ENCODE measurements at places on chromosomes 11 and 22.

DNA sequence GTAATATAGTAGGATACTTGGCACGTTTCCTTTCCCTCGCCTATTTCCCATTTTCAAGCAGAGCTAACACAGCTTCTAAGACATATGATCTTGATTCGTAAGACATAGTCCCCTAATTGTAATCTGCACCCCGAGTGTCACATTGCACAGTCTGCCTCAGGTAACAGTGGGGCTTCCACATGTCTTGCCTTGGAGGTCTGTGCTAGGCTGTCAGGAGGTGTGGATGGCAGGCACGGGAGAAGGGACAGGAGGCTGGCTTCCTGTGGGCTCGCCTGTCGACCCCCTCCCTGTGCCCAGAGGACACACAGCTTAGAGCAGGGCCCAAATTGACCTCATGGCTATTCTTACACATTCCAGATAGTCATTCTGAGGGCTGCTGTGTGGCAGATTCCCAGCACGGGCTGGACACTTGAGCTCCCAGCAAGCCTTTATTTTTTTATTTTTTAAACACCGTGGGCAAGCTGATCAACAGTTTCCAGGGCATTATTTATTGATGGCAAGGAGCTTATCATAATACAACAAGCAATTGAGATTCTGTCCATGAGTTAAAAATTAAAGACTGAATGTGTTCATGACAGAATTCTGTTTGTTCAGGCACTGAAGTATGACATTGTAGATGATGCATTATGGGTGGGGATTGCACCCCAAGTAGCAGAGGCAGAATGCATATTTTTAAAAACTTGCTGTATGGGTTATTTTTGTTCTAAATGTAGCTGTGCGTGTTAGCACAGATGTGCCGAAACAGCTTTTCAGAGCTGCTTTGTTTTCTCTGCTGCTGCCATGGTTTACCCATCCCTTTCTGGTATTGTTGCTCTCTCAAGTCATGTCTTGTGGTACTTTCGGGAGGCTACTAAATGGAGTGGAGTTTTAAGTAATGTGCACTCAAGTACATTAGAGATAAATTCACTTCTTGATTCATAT lies 113.0 kb downstream of the ATXN10 start:
- no peak for DNase-seq

- DNase-seq = no peak
Measured at GRCh38 chr11:64793271-64794160, 9.5 kb downstream of the MAP4K2 start.

GRCh38 chr11:57336111-57336666 lies 497 bp upstream of the SSRP1 start:
- DNase-seq = no peak

GRCh38 chr11:129374081-129374992 lies 1.3 kb upstream of the BARX2 start:
- DNase-seq = no peak

- DNase-seq = no peak
Measured at GRCh38 chr11:72896431-72896830, 82.2 kb downstream of the ATG16L2 start.

DNA sequence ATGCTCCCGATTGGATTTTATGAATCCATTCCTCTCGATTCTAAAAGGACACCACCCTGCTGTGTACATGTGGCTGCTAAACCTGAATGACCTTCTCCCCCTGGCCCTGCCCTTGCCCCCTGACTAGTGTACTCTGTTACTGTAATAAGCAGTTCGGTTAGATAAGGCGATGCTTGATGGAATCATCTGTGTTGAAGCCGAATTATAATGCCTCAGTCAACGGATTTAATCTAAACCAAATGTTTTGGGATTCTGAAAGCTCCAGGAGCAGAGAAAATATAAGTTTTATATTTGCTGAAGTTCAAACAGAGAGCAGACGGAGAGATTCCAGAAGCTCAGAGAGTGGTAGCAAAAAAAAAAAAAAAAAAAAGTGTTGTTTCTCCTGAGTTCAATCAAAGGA lies 275.4 kb upstream of the MPPED2 start:
- DNase-seq = no peak

DNA sequence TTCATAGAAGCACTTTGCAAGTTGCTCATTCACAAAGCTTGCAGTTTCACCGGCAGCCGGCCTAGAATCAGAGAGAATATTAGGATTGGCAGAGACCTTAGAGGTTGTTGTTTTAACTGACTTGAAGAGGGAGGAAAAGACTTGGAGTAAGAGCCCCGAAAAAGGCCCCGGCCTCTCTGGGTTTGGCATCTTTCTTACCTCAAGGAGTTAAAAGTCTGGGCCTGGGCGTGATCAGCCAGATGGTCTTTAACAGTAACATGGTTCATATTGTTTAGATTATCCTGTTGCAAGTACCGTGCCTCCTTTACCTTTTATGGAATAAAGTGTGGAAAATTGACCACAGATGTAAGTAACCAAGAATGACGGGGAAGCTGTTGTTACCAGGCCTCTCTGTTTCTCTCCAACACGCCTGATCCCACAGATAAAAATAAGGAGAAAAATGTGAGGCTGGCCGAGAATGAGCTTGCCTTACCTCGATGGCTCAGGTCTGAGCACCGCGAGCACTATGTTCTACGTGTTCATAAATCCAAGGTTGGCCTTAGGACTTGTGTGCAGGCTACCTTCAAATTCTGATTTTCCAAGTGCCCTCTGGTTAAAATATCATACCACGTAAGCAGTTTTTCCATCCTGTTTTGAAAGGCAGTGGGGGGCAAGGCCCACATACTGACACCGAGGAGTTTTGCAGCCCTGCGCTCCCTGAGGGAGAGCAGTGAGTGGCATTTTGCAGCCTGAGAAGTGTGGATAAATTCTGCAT lies 56.4 kb downstream of the PARVA start:
- DNase-seq = no peak

GRCh38 chr11:7353100-7353499 lies 101.4 kb downstream of the SYT9 start:
- no peak for DNase-seq

DNA sequence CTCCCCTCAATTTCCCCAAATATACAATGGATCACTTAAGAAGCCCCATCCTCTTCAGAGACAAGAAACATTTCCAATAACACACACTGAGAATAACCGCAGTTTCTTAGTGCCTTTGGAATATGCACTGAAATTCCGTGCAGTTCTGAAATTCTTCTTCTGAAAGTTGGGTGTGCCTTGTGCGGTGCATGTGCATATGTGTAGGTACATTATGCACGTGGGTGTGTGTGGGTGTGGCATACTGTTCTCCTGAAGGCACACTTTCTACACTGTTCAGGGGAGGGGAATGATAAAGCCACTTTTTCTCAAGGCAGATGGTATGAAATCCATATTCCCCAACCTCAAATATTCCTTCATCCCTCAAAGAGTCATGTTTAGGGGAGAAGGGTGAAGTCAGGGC lies 1.7 kb downstream of the EXPH5 start:
- no peak for DNase-seq

DNA sequence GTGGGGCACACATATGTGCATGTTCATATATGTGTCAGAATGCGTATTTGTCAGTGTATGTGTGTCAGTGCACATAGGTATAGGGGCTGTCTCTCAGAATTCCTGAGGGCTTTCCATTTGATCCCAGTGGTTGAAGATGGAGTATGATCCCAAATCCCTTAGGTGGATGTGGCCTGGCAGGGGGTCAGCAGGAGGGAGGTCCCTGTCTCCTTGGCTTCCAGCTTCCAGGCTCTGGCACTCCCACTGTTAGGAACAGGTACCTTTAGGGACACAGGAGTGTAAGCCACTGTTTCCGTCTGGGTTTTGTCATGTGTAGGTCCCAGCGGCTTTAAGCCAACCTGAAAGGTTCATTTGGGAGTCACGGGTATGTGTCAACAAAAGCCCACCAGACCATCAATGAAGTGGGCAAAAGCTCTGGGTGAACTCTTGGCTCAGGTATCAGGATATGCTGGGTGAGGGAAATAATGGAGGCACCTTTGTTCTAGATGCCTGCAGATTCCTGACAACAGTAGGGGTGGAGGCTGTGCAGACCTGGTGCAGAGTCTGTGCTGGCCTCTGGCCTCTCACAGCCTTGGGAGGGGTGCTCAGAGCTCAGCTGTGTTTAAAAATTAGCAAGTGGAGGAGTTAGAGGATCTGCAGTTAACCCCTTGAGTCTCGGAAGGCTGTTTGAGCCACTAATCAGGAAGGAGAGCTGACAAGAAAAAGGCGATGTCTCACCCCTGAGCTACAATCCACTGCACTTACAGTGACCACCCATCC lies 9.0 kb downstream of the KCNQ1OT1 start:
- DNase-seq = no peak

GRCh38 chr11:103486604-103487003 lies 377.4 kb downstream of the DYNC2H1 start:
- no peak for DNase-seq

- DNase-seq = no peak
Measured at GRCh38 chr11:16793511-16793910, 55.1 kb downstream of the C11orf58 start.

- no peak for DNase-seq
Measured at GRCh38 chr11:121318848-121319834, 26.6 kb downstream of the SC5D start.

DNA sequence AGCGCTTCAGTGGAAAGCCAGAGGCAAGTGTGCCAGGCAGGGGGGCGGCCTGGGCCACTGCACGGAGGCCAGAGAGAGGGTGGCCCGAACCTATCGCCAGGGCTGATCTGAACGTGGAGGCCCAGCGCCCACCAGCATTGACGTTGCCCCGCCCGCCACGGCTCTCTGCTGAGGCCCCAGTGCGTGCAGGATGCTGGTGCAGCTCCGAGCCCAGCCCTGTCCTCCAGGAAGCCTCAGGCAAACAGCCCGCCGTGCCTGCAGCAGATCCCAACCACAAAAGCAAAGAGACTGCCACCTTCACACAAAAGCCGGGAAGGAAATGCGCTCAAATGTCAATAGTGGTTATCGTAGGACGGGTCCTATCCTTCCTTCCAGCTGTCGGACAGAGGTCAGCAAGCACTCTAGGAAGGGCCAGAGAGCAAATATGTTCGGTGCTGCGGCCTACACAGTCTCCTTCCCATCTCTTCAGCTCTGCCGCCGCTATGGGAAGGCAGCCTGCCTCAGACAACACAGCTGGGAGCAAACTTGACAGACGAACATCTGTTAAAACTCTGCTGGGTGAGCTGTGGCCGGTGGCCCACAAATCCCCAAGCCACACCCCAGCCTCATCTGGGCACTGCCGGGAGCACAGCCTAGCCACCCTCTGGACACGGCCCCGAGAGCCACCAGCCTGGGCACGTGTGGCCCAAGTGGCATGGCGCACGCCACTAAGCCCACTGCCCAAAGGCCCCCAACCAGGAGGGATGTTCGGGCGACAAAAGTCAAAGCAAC lies 146.2 kb downstream of the CRYBB2 start:
- no peak for DNase-seq

- no peak for DNase-seq
Measured at GRCh38 chr22:39278040-39278439, 33.3 kb upstream of the PDGFB start.

DNA sequence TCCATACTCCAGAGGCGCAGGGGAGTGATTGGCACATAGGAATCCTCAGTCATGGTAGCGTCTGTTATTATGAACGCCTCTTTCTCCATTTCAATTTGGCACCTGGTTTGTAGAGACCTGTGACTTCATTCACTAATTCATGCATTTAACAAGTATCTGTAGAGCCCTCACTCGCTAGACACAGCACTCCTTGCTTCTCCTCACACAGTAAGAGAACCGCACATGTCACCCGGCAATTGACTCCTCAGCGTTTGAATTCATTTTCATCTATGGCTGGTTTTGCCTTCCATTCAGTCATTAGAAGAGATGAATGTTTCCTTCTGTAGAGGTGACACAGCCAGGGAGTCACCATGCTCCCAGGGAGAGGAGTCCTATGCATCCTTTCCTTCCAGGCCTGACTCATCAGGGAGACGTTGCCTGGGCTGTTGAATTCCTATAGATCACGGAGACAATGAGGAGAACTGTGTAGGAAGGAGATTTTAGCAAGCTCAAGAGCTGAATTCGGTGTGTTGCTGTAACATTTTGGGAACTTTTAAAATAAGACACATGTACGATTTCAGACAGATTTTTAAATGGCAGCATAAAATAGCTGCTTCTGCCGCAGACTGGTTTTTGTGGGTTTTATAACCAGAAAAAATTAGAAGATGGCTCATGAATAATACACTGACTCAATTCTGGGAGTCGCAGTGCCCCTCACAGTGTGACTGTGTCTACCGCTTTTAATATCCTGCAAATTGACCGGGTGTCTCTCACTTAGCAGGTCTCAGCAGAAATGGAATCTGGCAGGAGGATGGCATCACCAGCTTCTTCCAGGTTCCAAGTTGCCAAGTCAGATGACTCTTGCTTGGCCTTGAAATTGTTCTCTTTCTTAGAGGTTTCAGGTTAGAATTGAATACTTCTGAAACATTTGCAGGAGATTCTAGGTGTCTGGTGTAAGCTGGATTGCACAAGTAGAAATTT lies 44.4 kb upstream of the CLMP start:
- no peak for DNase-seq

- no peak for DNase-seq
Measured at GRCh38 chr11:48043111-48043990, 63.0 kb downstream of the PTPRJ start.

DNA sequence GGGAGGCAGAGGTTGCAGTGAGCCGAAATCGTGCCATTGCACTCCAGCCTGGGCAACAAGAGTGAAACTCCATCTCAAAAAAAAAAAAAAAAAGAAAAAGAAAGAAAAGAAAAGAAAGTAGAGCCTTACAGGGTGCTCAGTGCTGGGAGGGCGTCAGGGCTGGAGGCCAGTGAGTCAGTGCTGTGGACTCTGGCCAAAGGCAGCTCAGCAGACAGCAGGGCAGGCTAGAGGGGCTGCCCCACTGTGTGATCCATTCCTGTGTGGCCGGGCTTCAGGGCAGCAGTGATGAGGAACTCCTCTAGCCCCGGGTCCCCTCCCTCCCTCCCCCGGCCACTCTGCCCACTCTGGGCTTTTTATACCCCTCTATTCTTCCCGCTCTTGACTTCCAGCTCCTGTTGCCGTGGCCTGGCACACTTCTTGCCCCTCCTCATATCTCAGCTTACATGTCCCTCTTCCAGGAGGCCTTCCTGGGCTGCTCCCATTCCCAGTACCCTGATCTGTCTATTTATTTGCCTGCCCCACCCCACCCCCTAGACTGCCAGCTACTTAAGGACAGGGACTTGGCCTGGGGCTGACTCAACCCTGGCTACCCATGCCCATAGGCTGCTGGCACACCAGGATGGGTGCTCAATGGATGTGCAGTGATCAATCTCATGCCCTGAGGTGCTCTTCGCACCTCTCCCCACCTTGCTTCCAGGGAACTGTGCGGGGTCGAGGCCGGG lies 10.1 kb downstream of the SYT12 start:
- no peak for DNase-seq

DNA sequence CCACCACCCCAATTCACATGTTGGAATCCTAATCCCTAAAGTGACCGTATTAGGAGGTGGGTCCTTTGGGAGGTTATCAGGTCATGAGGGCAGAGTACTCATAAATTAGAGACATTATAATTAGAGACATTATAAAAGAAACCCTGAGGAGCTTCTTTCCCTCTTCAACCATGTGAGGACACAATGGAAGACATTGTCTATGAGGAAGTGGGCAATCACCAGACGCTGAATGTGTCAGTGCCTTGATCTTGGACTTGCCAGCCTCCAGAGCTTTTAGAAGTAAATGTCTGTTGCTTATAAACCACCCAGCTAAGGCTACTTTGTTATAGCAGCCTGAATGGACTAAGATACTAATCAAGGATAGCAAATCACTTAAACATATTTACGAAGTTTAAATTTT lies 14.8 kb downstream of the GAB2 start:
- DNase-seq = no peak

Measured in stimulated activated CD8-positive, alpha-beta memory T cell treated with anti-CD3 and anti-CD28 coated beads, Interleukin-2, amount 100 ng/mL, for 48 hours (primary cell).